ENCODE measurements at places on chromosomes 7 and 10.

- DNase-seq, result no peak
These were observed 22.6 kb upstream of the PSAP start for GRCh38 chr10:71873582-71874211.

DNA sequence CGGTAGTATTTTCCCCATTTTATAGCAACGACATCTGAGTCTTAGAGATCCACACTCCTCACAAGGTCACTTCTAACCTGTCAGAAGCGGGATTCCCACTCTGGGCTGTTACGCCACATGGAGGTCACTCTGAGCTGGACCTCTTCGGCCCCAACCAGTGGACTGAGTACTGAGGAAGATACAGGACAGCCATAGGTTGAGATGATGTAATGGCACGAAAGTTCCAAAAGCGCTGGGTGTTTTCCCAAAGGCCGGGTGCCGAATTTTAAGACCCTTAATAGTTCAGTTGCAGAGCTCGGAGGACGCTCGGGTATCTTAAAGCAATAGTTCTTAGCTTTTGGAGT lies 699 bp downstream of the GHITM start:
- DNase-seq, result no peak

DNA sequence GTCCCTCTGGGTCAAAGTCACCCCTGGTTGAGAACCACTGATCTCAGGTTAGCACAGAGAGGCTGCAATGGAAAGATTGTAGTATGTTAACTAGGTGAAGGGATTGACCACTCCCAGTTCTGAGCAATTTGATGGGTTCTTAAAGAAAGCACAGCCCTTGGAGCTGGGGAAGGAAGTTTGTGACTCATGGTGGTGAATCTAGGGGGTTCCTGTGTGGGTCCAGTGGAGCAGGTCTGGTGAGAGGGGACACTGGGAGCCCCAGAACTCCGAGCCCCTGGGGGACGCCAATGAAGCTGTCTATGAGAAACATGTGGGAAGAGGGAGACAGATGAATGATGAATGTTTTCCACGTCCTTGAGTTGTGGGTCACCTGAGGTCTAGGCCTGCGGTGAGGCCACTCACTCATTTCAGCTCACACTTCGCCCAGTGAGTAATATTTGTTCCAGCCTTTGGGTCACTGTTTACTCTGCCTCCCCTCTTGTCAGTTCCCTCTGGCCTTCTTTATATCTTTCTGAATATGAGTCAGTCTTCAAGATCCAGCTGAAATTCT lies 341.9 kb downstream of the LRMDA start:
- DNase-seq, result no peak

DNA sequence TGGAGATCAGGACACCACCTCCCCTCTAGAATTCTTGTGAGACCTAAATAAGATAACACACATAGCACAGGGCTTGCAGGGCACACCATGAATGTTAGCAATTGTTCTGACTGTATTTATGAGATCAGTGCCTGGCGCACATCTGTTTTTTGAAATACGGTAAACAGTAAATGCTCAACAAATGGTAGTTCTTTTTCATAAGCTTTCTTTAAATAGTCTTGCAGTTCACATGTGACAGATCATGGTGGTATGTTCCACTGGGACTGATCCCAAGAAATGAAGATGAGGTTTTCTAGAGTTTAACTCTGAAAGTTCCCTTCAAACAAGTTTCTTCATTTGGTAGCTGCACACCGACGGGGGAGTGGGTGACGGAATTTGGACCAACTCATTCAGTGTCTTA lies 34.8 kb downstream of the CREB5 start:
- no peak for DNase-seq

DNA sequence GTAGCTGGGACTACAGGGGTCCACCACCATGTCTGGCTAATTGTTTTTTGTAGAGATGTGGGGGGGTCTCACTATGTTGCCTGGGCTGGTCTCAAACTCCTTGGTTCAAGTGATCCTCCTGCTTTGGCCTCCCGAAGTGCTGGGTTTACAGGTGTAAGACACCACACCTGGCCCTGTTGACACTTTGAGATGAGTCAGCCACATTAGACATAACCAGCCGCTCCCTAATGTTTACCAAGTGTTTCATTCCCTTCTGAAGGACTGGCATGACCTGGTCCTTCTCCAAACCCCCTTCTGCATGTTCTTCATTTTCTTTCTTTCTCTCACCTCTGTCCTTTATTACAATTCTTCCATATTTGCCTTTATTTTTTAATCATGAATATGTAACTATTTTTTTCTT lies 67.8 kb downstream of the TAF3 start:
- DNase-seq, result no peak

DNA sequence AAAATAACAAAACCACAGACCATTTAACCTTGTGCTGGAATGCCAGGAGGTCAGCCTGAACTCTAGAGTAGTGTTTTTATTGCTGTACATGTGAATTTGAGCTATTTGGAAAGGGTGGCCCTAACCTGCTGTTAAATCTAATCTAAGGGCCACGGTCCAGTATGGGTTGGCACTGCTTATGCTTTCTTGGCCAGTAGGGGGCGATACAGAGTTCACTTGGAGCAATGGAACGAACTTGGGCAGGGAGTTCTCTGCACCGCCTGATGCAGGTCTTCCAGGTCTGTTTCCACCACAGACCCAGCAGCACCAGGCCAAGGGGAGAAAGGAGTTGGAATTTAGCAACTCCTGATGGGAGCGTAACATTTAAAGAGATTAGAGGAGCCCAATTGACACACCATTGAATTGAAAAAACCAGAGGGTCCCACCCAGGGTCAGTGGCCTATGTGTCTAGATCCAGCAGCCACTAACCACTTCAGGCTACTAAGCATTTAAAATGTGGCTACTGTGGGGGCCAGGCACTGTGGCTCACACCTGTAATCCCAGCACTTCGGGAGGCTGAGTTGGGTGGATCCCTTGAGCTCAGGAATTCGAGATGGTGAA lies 75.7 kb upstream of the EFCAB10 start:
- no peak for DNase-seq

- no peak for DNase-seq
These were observed 302.6 kb upstream of the SP4 start for GRCh38 chr7:21125297-21125696.

GRCh38 chr7:44521347-44522095 lies 19.6 kb downstream of the NPC1L1 start:
- DNase-seq, result no peak

DNA sequence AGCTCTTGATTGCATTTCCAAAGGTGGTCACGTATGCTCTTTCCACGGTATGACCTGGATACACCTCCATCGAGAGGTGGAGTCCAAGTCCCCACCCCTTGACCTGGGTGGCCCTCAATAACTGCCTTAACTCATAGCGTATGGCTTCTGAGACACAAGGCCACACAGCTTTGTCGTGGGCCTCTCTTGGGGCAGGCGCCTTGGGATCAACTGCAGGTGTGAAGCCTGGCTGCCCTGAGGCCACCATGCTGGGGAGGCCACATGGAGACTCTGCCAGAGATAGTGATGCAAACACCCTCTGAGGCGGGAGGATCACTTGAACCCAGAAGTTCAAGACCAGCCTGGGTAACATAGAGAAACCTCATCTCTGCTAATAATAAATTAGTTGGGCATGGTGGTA lies 30.7 kb upstream of the RASGEF1A start:
- no peak for DNase-seq

DNA sequence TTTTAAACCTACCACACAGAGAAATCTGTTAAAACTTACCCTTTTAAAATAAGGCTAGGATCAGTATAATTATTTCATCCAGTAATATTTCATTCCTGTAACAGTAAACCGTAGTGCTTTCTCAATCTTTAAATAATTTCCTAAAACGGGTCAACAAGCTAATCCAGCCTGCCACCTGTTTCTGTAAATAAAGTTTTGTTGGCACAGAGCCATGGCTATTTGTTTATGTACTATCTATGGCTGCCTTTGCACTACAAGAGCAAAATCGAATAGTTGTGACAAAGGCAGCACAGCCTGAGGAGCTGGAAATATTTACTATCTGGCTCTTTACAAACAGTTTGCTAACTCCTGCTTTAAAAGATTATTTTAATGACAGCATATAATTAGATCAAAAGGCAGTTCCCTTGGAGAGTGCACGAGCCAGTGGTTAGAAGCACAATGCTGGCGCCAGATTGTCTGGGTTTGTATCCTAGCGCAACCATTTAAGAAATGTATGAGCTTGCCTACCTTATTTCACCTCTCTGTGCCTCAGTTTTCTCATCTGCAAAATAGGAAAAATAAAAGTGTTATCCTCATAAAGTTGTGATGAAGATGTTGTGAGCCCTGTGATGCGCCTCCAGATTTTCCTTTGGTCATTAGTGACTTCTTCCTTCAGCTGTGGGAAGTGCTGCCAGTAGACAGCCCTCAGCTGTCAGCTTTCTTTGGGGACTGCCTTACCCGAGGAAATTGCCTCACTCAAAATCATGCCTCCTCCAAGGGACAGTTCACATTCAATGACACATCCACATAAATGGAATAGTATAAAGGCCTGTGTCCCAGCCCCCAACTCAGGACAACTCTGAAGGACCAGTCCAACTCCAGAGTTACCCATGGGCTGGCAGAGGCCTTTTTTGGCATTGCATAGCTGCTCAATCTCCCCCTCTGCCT lies 11.8 kb upstream of the MIOS start:
- no peak for DNase-seq

GRCh38 chr10:2831509-2831908 lies 235.8 kb upstream of the PFKP start:
- DNase-seq, result no peak

GRCh38 chr7:95435422-95435780 lies 573 bp upstream of the PON2 start:
- no peak for DNase-seq
